ENCODE measurements at places on chromosomes 16 and 17.

- DNase-seq: no peak
Measured at GRCh38 chr16:88628512-88628974, 9.8 kb upstream of the IL17C start.

- no peak for DNase-seq
Measured at GRCh38 chr17:77527836-77528505, 387.2 kb downstream of the SEC14L1 start.

DNA sequence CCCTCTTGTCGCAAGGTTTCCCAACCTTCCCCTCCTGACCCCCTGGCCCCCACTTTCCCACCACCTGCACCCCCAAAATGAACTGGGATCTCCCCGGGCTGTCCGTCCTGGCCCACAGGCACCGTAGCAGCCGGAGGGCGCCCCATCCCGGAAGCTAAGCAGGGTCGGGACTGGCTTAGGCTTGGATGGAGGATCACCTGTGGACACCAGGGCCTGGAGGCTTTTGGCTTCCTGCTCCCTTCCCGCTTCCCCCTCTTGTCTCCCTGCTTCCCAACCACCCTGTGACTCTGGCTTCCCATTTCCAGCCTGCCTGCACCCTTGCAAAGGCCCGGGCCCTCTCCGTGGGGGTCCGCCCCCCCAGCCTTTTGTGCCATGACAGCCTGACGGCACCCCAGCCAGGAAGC is 2291.3 kb downstream of the TP53TG3F start:
- DNase-seq: no peak

DNA sequence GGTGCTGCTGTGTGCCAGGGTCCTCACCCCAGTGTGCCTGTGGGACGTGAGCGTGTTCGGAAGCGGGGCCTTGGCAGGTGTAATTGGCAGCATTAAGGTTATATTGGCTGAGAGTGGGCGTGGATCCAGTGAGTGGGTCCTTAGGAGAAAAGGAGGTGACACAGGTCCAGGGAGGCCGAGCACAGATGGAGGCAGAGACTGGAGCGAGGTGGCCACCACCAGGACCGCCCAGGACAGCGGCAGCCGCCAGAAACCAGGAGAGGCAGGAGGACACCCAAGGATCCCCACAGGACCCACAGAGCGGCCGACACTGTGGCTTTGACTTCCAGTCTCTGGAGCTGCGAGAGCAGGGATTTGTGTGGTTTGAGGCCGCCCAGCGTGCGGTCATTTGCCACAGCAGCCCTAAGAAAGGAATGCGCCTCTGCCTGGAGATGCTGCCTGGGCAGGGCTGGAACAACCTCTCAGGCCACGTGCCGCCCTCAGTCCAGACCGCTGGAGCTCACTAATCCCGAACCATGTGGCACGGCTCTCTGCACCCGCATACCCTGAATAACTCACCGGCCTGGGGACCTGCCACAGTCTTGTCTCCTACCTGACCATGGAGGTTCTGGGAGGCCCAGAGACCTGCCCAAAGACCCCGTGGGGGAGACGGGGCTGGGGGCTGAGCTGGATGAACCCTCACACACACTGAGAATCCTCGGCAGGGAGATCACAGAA is 45.4 kb downstream of the SOX8 start:
- no peak for DNase-seq

DNA sequence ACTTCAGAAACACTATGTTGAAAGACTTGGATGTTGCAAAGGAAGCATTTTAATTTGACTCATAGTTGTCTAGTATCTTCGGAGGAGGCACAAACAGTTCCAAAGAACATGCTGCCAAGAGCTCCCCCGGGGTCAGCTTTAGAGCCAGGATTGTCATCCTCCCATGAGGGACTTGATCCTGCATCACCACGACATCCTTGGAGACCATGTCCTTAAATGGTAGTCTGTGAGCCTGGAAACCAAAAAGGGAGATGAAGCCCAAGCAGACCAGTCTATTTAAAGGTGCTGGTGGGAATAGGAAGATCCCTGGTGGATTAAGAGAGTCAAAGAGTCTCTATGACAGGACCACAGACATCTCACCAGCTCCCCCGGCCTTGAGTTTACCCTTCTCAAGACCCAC is 33.3 kb upstream of the DYNLRB2 start:
- DNase-seq: no peak

- DNase-seq: no peak
Measured at GRCh38 chr16:1098266-1098991, 2.4 kb upstream of the C1QTNF8 start.

GRCh38 chr17:76142585-76143041 is 1.6 kb upstream of the FOXJ1 start:
- DNase-seq: no peak

DNA sequence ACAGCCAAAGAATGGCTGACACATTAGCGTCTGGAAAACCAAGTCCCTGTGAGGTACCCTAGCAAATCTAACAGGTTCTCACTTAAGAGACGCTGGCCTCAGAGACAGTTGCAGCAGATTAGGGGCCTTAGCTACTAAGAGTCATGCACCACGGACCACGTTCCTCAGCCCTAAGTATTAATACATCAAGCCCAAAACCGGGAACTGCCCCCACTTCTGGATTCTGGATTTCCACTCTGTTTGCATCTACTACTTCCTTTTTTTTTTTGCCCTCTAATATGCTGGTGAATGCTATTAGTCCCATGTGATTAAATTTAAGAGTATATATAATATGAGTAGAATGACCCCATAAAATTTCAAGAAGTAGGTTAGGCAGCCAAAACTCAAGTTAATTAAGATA is 775 bp upstream of the TERB1 start:
- DNase-seq: no peak

- no peak for DNase-seq
Measured at GRCh38 chr16:15772579-15773293, 84.1 kb downstream of the MYH11 start.

- no peak for DNase-seq
Measured at GRCh38 chr16:78494674-78495073, 395.2 kb downstream of the WWOX start.

DNA sequence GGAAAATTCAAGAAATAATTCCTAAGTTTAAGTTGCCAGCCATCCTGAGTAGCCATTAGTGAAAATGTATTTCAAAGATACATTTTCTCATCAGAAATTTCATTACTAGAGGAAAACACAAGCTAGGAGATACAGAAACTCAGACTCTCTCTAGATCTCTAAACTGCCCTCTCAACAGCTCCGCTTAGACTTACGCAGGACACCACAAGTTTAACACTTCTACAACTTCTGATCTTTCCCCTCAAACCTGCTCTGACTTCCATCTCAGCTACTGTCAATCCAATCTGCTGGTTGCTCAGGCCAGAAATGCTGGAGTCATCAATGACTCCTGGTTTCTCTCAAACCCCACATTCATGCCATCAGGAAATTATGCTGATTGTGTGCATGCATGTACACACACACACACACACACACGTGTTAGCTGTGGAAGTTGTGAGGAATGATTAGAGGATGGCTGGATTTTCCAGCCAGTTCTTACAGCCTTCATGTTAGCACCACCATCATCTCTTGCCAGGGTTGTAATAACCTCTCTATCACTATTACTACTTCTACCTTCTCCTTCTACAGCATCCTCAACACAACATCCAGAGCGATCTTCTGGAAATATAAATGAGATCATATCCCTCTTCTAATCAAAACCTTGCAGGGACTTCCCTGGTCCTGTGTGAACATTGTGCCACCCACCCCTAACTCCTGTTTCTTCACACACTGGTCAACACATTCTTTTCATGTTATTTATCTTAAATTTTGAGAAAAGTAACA is 47.1 kb downstream of the COX10 start:
- no peak for DNase-seq

GRCh38 chr17:45869676-45870341 is 24.5 kb upstream of the MAPT start:
- DNase-seq: no peak

DNA sequence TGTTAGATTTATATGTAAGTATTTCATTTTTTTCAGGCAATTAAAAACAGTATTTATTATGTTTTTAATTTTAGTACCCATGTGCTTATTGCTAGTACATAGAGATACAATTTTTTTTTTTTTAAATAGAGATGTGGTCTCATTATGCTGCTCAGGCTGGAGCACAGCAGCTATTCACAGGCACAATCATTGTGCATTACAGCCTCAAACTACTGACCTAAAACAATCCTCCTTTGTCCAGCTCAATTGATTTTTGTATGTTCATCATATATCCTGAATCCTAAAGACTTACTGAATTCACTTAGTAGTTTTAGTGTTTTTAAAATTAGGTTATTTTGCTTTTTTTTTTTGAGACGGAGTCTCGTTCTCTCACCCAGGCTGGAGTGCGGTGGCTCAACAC is 26.3 kb downstream of the SPECC1 start:
- DNase-seq: no peak

GRCh38 chr16:81451753-81452680 is 7.4 kb downstream of the CMIP start:
- no peak for DNase-seq

DNA sequence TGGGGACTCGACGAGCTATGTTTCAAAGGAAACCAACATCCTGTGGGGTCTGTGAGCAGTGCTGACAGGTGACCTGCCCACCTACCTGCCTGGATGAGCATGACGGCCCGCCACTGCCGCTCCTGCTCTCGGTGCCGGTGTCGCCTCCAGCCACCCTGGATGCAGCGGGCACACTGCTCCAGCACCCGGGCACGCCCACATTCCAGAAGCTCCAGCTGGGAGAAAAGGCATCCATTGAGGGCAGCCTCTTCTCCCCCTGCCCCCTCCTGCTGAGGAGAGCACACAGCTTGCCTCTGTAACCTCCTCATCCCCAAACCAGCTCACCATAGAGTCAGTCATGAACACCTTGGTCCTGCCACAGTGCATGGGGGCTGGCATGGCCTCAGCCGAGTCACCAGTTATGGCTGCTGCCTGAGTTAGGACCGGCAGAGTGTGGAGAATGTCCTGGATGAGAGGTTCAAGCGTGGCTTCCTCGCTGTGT is 14.3 kb downstream of the ZNHIT3 start:
- DNase-seq: no peak

DNA sequence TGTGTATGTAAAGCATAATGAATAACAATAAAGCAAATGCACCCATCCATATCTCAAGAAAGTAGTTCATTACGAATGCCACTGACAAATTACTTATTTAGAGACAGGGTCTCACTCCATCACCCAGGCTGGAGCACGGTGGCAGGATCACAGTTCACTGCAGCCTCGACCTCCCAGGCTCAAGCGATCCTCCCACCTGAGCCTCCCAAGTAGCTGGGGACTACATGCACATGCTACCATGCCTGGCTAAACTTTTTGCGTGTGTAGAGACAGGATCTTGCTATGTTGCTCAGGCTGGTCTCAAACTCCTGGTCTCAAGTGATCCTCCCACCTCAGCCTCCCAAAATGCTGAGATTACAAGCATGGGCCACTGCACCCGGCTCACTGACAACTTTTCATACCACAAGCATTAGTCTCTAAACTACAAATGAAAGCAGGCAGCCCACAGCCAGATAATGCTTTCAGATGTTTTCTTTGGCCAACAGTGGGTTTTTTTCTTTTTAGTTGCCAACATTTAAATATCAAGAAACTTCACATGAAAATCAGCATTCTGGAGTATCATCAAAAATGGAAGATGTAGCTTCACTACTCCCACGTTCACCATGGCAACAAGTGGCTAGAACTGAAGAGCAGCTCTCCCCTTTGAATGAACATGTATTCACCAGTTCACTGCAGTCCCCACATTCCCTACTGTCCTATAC is 7.7 kb downstream of the ARHGAP17 start:
- DNase-seq: no peak

DNA sequence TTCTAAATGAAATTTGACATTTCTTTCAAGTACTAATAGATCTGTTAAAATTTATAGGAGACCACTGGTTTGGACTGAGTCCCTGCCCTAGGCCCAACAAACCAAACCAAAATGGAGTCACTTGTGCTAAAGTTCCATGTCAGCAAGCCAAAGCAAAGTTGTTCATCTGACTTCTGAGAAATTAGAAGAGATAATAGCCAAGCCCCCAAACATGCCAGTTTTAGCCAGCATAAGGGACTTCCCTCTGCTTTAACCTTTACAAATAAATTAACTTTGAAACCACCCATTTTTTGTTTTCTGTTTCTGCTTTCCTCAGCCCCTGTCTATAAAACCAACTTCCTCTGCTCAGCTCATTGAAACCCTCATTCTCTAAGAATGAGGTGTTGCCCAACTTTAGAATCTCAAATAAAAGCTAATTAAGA is 18.9 kb downstream of the CDR2 start:
- peak; percentile 18 for DNase-seq

DNA sequence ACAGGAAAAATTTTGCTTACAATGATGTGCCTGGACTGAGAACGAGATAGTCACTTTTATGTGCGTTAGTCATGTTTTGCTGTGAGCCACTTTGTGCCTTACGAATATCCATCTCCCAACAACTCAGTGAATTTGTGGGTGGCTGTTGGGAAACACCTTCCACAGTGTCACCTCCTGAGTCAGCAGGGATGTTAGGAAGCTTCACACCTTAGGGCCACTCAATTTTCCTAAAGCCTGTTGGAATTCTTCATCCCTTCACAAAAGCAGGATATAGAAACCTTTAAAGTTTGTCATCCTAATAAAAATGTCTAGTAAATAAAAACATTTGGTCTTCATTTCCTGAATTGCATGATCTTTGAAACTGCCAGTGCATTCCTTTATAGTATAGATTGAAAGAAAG is 4.3 kb upstream of the KRTAP3-1 start:
- no peak for DNase-seq

GRCh38 chr16:31507617-31507928 is 618 bp downstream of the RUSF1 start:
- no peak for DNase-seq

- DNase-seq: no peak
Measured at GRCh38 chr16:1150511-1150982, 2.4 kb upstream of the CACNA1H start.

DNA sequence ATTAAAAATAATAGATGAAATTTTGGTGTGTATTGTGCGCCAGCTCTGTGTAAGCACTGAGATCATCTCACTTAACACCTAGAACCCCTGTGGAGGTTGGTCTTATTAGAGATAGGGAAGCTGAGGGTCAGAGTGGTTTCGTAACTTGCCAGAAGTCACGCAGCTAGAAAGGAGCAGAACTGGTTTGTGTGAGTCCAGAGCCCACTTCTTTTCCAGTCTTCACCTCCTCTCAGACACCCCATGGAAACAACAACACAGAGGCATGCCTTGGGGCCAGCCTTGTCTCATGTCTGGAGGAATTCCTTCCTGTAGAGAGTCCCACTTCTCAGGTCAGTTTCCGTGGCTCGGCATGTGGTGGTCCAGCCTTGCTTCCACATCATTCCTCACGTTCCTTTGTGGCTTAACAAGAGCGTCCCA is 16.5 kb downstream of the YPEL2 start:
- no peak for DNase-seq

All from GM20000 (cell line).